Panc1 (cell line): ENCODE measurements at places on chromosomes 5 and 9.

DNA sequence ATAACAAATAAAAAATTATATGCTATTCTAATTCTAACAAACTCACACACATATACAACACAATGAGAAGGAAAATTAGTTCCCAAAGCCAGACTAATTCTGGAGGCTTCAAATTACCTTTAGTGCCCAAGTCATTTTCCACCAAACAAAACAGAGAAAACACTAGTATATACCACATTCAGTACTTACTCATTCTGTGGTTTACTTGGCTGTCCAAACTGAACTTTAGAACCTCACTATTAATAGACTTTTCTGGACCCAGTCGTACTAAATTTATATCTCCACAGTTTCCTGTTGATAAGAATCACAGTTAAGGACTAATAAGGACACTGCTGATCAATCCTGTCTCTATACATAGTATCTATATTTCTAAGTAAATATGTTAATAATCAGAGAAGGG, 66.4 kb downstream of the SETX start:
- no peak for DNase-seq

DNA sequence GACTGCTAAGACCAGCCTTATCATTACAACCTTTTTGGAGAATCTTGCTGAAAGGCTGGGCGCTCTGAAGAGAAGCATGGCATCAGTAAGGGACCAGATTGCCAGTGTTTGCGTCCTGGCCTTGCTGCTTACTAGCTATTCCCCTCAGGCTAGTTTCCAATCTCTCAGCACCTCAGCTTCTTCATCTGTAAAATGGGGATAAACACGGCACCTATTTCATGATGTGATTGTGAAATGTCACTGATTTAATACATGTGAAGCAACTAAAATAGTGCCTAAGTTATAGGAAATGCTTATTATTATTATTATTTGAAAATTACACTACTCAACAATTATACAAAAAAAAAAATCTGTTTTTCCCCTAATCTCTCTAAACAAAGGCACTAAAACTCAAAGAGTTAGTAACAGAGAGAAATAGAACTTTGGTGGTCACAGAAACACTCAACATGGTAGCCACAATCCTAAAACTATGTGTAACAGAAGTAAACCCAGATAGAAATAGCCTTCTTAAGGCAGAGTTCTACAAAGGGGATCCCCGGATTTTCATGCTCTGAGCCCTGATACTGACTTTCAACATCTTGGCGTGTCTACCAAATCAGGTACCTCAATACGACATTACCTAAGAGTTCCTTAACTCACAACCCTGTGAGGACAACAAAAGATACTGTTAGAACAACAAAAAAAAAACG, 62.0 kb downstream of the ENC1 start:
- no peak for DNase-seq

GRCh38 chr5:150208187-150209098, 18.6 kb downstream of the SLC6A7 start:
- no peak for DNase-seq

DNA sequence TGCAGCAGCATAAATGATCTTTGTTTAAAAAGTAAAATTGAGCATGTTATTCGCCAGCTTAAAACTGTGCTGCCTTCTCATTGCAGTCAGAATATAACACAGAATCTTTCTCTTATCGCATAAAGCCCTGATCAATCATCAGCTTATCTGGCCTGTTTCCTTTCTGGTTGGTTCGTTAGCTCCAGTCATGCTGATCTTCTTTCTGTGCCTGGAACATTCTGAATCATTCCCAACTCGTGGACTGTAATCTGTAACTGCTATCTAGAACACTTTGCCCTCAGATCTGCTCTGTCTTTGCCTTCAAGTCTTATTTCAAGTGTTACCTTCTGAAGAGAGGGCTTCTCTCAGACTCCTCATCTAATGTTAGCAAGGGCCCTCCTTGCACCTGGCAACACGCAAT, 11.9 kb upstream of the FER start:
- no peak for DNase-seq
